ENCODE measurements at places on chromosomes 1 and 21.
A peak's percentile ranks its signal among the peaks of the same experiment; 100 is the strongest.

GRCh38 chr1:3069491-3070308 lies 697 bp downstream of the PRDM16 start:
- DNase-seq: no peak

DNA sequence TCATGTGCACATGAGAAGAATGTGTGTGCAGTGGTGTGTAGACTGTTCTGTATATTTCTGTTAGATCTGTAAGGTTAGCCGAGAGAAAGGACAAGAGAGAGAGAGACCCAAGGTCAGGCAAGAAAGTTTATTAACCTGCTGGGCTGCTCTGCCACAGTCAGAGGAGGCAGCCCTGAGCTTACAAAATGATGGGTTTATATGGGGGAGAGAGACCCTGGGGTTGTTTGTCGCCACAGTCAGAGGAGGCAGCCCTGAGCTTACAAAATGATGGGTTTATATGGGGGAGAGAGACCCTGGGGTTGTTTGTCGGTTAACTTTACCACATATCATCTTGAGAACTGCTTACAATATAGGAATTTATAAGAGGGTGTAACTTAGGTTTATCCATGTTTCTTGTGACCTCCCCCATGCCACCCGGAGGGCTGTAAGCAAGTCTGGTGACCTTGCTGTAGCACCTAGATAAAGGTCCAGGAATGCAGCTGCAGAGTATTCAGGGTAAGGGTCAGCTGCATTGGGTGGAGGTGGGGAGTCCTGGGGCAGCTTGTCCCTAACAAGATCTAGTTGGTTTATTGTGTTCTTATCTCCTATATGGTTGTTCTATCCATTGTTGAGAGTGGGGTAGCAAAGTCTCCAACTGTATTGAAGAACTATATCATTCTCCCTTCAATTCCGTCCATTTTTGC lies 9.3 kb upstream of the ZBTB40 start:
- no peak for DNase-seq

DNA sequence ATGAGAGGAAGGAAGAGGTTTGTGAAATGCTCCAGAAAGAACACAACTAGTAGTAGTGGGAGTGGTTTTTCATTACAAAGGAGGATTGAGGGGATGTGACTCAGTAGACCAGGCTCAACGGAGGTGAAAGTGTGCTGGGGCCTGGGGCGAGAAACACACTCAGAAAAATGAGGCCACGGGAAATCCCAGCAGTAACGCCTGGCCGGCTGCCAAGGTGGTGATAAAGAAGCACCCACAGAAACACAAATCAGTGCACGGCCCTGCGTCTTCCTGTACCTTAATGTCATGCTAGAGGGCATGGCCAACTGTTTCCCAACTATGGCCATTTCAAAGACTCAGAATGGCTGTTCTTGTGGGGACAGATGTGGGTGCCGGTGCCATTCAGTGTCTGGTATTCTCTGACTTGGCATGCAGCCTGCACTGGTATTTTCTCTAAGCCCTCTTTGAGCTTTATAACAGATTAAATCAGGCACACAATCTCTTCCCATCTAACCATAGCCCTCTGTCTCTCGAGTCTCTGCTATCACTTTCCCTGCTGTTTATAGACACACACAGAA lies 38.2 kb downstream of the URB2 start:
- peak; percentile 90 for DNase-seq

DNA sequence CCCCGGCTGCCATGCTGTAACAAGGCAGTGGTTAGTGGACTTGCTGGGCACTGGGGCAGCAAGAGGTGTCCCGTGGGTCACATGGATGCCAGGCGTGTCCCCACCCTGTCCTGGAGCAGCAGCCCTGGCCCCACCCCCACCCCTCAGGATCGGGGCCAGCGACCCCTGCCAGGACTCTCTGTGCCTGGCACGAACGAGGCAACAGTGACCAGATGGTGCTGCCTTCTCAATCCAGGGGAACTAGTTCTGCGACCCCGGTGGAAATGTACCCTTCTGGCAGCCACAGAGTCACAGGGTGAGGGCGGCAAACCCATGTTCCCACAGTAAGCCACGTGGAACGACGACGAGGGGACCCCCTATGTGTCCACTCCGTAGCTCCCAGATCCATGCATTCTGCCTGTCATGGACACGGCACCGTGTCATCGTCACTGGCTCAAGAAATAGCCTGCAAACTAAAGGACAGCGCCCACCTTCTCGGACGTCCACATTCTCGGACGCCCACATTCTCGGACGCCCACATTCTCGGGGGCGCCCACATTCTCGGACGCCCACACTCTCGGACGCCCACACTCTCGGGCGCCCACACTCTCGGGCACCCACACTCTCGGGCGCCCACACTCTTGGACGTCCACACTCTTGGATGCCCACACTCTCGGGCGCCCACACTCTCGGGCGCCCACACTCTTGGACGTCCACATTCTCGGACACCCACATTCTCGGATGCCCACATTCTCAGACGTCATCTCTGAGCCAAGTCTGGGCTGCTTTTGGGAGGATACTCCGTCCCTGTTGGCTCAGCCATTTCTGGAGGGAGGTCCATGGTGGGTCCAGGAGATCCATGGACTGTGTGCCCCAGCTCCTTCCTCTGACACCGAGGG lies 19.6 kb upstream of the ACTRT2 start:
- DNase-seq: no peak

GRCh38 chr21:39087238-39088030 lies 95.8 kb downstream of the PSMG1 start:
- DNase-seq: no peak

- DNase-seq: no peak
Measured at GRCh38 chr1:176885751-176886150, 278.8 kb downstream of the ASTN1 start.

DNA sequence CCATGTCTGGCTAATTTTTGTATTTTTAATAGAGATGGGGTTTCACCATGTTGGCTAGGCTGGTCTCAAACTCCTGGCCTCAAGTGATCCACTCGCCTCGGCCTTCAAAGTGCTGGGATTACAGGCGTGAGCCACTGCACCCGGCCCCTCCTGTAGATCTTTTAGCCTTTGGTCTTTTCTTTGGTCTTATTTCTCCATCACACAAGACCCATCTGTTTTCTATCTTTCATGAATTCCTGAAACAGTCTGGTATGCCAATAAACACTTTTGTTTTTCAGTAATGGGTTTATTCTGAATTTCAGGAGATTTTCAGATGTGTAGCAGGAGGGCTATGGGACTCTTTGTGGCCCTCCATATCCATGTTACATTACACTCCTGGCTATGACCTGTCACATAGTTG lies 23.2 kb downstream of the ERRFI1 start:
- no peak for DNase-seq

DNA sequence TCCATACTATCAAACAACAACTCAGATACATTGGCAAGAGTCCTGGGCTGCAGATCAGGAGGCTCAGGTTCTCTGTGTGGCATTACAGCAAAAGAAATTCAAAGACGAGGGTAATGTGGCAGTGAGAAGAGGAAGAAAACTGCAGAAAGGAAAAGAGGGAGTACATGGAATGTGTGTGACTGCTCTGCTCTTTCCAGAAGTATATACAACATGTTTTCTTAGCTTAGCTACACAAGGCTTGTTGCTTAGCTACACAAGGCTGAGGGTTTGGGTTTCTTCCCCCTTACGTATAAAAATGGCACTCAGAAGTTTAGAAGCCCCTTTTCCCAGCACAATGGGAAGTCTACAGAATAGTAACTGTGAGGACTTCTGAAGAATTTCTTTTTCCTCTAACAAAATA lies 86.0 kb downstream of the PRRX1 start:
- no peak for DNase-seq

DNA sequence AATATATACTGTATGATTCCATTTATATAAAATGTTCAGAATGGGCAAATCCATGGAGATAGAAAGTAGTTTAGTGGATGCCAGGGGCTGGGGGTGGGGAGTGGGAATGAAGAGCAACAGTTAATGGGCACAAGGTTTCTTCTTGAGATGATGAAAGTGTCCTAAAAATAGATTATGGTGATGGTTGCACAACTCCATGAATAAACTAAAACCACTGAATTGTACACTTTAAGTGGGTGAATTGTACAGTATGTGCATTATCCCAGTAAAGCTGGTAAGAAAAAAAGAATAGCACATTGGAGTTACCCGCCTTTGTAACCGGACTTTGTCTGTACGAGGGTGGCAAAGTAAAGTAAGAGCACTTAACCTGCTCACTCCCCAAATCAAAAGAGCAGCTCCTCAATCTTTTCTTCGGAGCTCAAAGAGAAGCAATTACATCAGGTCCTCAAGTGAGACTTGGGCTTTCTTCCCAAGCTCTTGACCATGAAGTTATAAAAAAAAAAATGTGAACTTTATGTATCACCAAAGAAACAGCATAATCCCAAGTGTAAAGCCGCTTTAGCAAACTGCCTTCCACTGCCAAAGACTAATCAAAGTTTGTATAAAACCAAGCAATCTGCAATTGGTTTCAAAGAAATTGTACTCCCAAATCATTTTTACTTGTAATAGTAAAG lies 32.1 kb downstream of the ALDH9A1 start:
- no peak for DNase-seq

- DNase-seq: no peak
Measured at GRCh38 chr1:18041685-18042355, 65.8 kb upstream of the IGSF21 start.

- DNase-seq: no peak
Measured at GRCh38 chr21:19256934-19257660, 853.5 kb upstream of the TMPRSS15 start.

- DNase-seq: no peak
Measured at GRCh38 chr1:207321790-207322645, 540 bp downstream of the CD55 start.

- DNase-seq: no peak
Measured at GRCh38 chr1:194071205-194071604, 884.8 kb upstream of the B3GALT2 start.

DNA sequence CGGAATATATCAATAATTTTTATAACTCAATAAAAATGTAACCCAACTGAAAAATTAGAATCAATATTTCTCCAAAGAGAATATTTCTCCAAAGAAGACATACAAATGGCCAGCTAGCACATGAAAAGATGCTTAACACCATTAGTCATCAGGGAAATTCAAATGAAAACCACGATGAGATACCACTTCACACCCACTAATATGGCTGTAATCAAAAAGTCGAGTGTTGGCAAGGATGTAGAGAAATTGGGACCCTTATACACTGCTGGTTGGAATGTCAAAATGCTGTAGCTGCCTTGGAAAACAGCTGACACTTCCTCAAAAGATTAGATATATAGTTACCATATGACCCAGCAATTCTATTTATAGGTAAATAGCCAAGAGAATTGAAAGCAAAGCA lies 133.0 kb downstream of the GPR52 start:
- no peak for DNase-seq

GRCh38 chr1:7931446-7931812 lies 9.2 kb downstream of the TNFRSF9 start:
- DNase-seq: no peak

DNA sequence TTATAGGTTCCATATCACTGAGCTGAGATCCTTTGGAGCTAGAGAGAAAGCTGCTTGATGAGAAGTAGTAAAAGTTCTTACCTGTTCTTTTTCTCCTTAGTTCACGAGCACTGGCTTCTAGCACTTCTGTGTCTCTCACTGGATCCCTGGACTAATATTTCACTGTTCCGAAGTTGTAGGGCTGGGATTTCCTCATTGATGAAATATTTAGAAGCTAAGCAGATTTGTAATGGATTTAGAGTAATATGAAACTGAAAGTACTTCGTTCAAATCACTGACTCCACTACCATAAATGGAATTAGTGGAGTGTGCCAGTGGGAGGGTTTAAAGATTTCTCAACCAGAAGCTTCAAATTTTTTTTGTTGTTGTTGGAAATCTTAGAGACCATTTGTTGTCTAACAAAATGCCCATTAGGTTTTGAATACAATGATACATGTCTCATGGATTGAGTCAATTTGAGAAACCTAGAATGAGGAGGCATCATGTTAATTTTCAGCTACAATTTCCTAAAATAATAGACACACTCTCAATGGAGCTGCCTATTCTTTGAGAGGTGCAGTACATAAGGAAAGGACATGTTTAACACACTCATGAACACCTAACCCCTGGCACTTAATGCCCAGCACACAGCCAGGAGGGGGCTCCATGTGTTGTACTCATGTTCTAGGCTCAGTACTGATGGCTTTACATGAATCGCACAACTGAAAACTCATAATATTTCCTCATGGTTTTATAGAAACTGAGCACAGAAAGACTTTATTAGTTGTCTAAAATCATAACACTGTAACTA lies at the start of gene GBP1:
TSS of gene GBP1 (minus strand) at position 130 of the 790 bp plus-strand sequence. CDS start 1,974 bp downstream, outside the sequence.
- peak; percentile 19 for DNase-seq

Measured in CD4-positive, alpha-beta T cell treated with Interleukin-6 for 4 hours (primary cell).